ENCODE measurements at places on chromosomes 11 and 22. TPM values are rescaled to one million over a fixed set of nuclear protein-coding genes. Genes with fewer than 3 reads are reported as not detected.

DYNC2H1 gene
- total RNA-seq, result 0.23 TPM

C11orf86 gene
- total RNA-seq, result not detected

DNA sequence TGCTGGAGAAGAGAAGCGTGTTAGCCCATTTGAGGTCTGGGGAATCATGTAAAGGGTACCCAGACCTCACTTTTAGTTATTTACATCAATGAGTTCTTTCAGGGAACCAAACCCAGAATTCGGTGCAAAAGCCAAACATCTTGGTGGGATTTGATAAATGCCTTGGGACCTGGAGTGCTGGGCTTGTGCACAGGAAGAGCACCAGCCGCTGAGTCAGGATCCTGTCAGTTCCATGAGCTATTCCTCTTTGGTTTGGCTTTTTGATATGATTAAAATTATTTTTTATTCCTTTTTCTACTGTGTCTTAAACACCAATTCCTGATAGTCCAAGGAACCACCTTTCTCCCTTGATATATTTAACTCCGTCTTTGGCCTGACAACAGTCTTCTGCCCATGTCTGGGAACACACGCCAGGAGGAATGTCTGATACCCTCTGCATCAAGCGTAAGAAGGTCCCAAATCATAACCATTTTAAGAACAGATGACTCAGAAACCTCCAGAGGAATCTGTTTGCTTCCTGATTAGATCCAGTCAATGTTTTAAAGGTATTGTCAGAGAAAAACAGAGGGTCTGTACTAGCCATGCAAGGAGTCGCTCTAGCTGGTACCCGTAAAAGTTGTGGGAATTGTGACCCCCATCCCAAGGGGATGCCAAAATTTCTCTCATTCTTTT is 65.2 kb downstream of the ALX4 start:
- no peaks in the 10 kb centered on the region for H3K36me3 ChIP-seq
- no peaks in the 10 kb centered on the region for H3K27me3 ChIP-seq
- DNase-seq, result no peak
- H3K4me1 ChIP-seq, result no peaks in the 10 kb centered on the region
- no peak overlapping the region for H3K4me3 ChIP-seq

- H3K4me3 ChIP-seq, result no peak overlapping the region
- H3K36me3 ChIP-seq, result no peaks in the 10 kb centered on the region
- no peak overlapping the region for H3K27ac ChIP-seq
- no peak for DNase-seq
- peaks cover 6% of the 10 kb centered on the region for H3K4me1 ChIP-seq
- H3K27me3 ChIP-seq, result no peaks in the 10 kb centered on the region
These were observed 328.8 kb downstream of the MIAT start for GRCh38 chr22:26985931-26986782.

DNA sequence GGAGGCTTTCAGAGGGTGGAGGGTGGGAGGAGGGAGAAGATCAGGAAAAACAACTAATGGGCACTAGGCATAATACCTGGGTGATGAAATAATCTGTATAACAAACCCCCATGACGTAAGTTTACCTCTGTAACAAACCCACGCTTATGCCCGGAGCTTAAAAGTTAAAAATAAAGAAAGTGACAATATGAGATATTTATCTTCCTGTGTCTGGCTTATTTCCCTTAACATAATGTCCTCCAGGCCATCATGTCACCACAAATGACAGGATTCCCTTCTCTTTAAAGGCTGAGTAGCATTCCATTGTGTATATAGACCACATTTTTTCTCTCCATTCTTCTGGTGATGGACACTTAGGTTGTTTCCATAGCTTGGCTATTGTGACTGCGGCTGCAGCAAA is 79.5 kb downstream of the BARX2 start:
- peaks cover 1% of the 10 kb centered on the region for H3K27me3 ChIP-seq
- H3K27ac ChIP-seq, result no peak overlapping the region
- H3K4me3 ChIP-seq, result no peak overlapping the region

All from GM12878 (cell line).